ENCODE measurements at places on chromosomes 7 and 10. TPM values are rescaled to one million over a fixed set of nuclear protein-coding genes. Genes with fewer than 3 reads are reported as not detected.

Gene STEAP4
- total RNA-seq: 343 TPM

Gene STAMBPL1
- total RNA-seq: 12.0 TPM

Gene NME8
- 1.2 TPM for total RNA-seq

Gene SLC29A3
- 8.8 TPM for total RNA-seq

Gene TNS3
- total RNA-seq: 117 TPM

Gene UNC5B
- total RNA-seq: 7.9 TPM

Gene CTBP2
- total RNA-seq: 85.5 TPM

Gene EPHB4
- 71.6 TPM for total RNA-seq

Gene GHRHR
- total RNA-seq: 1.3 TPM

Gene ZPBP
- not detected for total RNA-seq

Gene SCIN
- 4.2 TPM for total RNA-seq

Gene OR2A5
- not detected for total RNA-seq

Gene CCDC7
- total RNA-seq: 47.2 TPM

Gene TRPV5
- total RNA-seq: not detected

Gene GPR85
- total RNA-seq: 2.5 TPM

Gene PON1
- total RNA-seq: not detected

Gene CAPZA2
- 256 TPM for total RNA-seq

Gene ANKRD2
- total RNA-seq: 0.78 TPM

Gene LIPF
- not detected for total RNA-seq

GRCh38 chr7:142556740-142557139 is 192.5 kb upstream of the PRSS1 start:
- DNase-seq: peak; percentile 81

DNA sequence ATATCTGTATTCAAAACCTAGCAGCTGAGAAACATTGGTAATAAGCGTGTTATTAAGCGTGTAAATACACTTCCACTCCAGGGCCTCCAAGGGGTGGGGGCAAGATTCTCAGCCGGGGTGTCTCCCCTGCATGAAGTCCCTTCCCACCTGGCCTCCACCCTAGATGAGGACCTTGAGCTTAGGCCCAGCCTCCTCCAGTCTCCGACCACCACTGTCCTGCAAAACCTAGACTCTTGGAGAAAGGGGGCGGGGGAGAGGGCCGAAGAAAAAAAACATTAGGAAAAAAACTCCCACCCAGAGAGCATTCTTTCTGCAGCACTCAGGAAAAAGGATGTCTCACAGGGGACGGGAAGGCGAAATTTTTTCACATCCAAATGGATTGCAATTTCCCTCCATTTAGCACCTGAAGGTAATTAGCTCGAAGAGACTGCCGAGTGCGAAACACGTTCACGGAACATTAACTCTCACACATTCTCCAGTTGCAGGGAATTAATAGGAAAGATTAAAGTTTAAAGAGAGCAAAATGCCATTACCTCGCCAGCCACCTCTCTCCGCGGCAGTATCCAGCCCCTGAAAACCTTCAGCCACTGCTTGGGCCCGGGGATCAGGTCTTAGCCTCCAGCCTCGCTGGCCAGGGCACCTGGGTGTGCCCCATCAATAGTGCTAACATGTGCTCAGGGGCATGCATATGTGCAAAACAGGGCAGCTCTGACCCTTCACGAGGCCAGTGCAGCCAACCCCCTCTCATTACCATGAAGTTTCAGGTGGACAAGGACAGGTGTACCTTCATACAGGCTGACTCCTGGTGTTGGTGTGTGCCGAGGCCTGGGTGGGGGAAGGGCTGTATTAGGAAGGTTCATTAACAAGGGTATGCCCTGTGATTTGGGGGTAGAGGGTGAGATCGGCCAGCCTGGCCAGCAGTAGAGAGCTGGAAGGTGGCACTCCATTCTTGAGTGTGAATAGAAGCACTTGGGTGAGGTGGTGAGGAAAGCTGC is 77.2 kb downstream of the HIF1AN start:
- DNase-seq: no peak

DNA sequence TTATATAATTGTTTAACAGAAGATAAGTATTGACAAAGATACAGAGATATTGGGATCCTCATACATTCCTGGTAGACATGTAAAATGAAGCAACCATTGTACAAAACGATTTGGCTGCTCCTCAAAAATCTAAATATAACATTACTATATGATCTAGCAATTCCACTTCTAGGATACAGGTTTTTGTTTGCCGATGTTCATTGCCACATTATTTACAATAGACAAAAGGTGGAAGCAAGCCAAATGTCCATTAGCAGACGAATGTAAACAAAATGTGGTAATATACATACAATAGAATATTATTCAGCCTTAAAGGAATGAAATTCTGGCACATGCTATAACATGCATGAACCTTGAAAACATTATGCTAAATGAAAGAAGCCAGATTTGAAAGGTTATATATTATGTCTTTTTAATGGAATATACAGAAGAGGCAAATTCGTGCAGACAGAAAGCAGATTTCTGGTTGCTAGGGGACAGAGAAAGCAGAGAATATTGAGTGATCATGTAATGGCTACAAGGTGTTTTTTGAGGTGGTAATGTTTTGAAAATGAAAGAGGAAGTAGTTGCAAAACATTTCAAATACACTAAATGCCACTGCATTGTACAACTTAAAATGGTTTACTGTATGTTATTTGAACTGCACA is 44.9 kb downstream of the POLR1F start:
- DNase-seq: no peak

GRCh38 chr7:7424151-7424873 is 111.4 kb downstream of the COL28A1 start:
- DNase-seq: peak; percentile 59

GRCh38 chr7:19491821-19492452 is 216.9 kb downstream of the POLR1F start:
- DNase-seq: no peak

GRCh38 chr10:87705339-87705738 is 45.7 kb downstream of the PAPSS2 start:
- DNase-seq: no peak

DNA sequence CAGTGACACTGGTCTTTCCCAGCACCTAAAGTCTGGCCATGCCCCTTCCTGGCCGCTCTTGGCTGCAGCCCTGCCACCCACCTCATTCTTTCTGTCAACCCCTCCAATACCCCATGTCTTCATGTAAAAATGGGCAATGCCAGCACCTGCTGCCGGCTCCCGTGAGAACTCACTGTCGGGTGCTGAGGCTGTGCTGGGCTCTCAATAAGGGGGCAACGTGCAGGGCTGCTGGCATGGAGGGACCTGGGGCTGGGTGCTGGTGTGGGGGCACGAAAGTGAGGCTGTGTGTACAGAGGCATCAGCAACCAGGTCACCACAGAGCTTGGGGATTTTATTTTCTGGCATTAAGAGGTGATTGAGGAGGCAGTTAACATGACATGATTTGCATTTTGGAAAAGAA is 65.3 kb downstream of the ALOX5 start:
- DNase-seq: no peak

GRCh38 chr10:103600956-103601569 is 107.6 kb downstream of the NEURL1 start:
- DNase-seq: peak; percentile 28

DNA sequence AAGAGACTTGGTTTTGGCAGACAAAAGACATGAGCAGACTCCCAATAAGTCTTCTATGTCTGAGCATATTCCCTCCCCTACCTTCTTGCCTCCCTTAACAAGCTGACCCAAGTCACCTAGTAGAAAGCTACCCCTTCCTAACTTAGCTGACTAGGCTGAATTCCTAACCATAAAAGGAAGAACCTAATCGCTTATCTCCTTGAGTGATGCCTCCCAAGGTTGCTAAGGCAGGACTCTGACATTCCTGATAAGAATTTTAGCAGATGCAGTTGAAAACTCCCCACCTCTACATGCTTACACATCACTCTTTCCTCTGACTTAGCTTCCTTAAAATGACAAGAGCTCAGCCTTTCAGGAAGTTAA is 704.7 kb upstream of the MBL2 start:
- no peak for DNase-seq

GRCh38 chr10:72697716-72698115 is 5.8 kb downstream of the MCU start:
- no peak for DNase-seq

GRCh38 chr7:65453341-65454030 is 79.8 kb downstream of the ZNF92 start:
- DNase-seq: no peak

DNA sequence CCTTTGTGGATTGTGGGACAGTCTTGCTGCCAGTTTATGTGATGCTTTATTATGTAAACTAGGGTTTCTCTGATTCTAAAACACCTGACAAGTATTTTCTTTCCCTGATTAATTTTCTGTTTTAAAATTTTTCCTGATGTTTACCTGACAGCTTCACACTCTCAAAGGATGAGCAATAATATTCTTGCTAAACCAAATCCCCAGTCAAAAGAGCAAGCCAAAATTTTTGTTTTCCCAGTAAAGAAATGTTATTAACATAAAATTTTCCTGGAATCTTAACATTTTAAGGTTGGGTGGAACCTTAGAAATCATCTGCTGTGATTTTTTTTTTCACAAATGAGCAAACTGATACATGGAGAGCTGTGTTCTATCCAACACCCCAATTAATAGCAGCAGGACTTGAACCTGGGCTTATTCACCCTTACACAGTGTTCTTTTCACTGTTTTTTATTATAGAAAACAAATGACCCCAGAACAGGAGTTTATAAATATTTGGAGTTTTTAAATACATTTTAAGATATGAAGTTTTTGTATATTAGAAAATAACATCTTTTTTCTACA is 185.2 kb upstream of the VIPR2 start:
- no peak for DNase-seq

- DNase-seq: no peak
Measured at GRCh38 chr7:155879592-155879991, 67.3 kb upstream of the SHH start.

DNA sequence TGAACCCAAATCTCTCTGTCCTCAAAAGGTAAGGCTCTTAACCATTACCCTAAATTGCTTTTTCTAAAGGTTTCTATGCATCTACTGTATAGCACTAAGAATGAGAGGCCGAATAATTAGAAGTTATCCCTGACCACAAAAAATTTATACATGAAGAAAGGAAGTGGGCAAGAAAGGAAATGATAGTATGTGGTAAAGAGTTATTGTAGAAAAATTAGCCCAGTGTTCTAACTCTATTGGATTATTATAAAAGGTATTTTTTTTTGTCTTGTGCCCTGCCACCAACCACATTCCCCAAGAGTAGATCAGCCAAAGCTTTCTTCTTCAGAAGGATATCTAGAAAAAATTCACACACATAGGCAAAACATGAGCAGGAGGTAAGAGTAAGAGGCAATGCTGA is 45.4 kb downstream of the DKK1 start:
- no peak for DNase-seq

GRCh38 chr7:20206104-20206896 is 10.9 kb downstream of the MACC1 start:
- no peak for DNase-seq

- DNase-seq: no peak
Measured at GRCh38 chr7:106865130-106866041, at the start of gene PIK3CG. TSS of gene PIK3CG (plus strand) at chr7:106865282. CDS start at chr7:106867562, 2,280 bp downstream.

GRCh38 chr10:120998782-120999285 is 147.7 kb downstream of the WDR11 start:
- no peak for DNase-seq

- no peak for DNase-seq
Measured at GRCh38 chr7:2517026-2517425, 2.5 kb upstream of the LFNG start.

- DNase-seq: no peak
Measured at GRCh38 chr10:12825260-12825849, 176.2 kb downstream of the CCDC3 start.

GRCh38 chr10:53162856-53163255 is 390.3 kb upstream of the MBL2 start:
- no peak for DNase-seq

GRCh38 chr7:158055726-158056510 is 531.7 kb downstream of the PTPRN2 start:
- no peak for DNase-seq

- DNase-seq: no peak
Measured at GRCh38 chr10:44466236-44466635, 81.3 kb upstream of the CXCL12 start.

GRCh38 chr7:151694828-151695580 is 175.3 kb upstream of the RHEB start:
- DNase-seq: peak; percentile 73

GRCh38 chr10:88333248-88333630 is 249.9 kb downstream of the RNLS start:
- DNase-seq: no peak

DNA sequence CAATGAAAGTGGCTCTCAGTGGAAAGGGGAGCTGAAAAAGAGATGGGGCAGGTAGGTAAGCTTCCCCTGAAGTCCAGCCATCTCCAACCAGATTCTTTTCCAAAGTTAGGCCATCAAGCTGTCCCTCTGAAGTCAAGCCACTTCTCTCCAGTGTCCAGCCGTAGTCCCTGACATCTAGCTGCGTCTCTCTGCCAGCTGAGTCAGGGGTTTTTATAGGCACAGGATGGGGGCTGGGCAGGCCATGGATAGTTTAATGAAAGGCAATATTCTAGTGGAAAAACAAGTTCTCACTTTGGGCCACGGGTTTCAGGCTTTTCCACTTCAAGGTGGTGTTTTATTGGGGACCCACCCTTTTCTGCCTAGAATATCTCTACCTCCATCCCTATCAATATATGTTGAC is 36.8 kb downstream of the AVL9 start:
- no peak for DNase-seq

- DNase-seq: no peak
Measured at GRCh38 chr10:44949915-44950314, 9.7 kb upstream of the RASSF4 start.

- DNase-seq: no peak
Measured at GRCh38 chr7:22008087-22008486, 62.4 kb upstream of the CDCA7L start.

- no peak for DNase-seq
Measured at GRCh38 chr10:18699849-18700840, 40.9 kb downstream of the ARL5B start.

DNA sequence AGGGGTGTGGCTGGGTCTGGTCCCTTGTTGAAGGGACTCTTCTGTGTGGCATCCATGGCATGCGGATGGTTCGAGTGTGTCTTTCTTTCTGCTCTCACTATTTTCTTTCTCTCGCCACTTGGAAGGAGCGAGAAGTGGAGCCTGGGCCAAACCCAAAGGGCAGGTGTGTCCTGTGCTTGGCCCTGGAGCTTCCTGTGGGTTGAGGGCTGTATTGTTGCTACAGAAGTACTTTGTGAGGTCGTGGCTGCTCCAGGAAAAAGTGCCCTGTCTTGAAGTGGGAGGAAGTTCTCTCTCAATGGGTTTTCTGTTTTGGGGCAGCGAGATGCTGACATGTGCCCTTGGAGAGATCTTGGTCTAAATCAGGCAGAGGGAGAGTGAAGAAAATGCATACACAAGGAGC is 72.0 kb downstream of the DOCK1 start:
- DNase-seq: no peak

GRCh38 chr7:3691478-3692158 is 390.6 kb downstream of the SDK1 start:
- DNase-seq: no peak
